NCI-H1436 (cell line): ENCODE measurements at places on chromosomes 1 and 21.

- DNase-seq: no peak
Measured at GRCh38 chr1:226054519-226055327, 7.8 kb upstream of the H3-3A start.

DNA sequence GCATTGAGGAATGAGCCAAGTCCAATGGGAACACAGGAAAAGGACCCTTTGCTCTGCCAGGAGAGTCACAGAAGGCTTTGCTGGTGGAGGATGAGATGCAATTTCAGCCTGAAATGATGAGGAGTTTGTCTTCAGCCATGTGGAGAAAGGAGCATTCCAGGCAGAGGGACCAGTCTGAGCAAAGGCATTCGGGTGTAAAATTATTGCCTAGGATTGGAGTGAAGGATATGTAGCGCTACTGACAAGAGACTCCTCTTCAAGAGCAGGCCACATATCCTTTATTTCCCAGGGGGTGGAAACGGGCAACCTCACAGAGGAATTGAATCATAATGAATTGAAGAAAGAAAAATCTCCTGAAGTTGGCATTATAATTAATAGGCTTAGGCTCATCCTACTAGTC is 1.1 kb upstream of the CSF1 start:
- DNase-seq: no peak

GRCh38 chr1:9388335-9389180 is 95.9 kb downstream of the SPSB1 start:
- DNase-seq: no peak

- DNase-seq: no peak
Measured at GRCh38 chr1:77543822-77544448, 138.5 kb downstream of the ZZZ3 start.

DNA sequence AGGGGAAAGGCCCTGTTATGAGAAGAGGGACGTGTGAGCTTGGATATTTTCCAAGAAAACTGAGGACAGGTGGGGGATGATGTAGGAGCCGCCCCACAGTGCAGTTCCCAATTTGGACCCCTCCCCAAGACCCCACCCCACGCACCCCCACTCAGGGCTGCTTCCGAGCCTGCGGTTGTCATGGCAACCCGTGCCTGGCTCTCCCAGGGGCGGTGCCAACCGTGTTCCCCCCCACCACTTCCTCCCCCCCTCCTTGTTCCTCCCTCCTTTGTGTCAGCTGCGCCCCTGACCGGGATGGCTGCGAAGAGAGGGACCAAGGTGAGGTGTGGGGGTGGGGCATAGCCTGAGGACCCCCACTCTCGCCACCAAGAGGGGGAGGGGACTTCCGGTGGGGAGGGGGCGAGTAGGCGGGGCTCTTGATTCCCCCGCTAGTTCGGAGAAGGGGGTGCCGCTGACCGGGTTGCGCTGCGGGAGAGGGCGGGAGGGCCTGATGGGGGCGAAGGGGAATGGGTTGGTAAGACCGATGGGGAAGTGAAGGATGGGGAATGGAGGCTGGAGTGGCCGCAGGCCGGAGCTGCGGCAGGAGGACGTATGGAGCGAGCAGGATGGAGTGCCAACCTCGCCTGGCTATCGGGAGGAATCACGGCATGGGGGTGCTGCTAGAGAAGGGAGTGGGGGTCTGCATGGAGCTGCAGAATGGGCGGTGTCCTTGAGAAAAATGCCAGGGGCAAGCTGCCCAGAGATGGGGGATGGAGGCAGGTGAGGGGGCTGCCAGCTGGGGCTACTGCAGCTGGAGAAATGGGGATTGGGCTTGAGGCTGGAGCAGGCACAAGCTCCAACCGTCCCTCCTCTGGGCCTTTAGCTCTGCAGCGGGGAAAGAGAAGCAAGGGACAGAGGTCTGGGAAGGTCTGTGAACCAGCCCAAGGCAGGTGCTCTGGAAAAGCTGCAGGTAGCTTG is 953 bp downstream of the TRIM46 start:
- DNase-seq: peak; percentile 76

DNA sequence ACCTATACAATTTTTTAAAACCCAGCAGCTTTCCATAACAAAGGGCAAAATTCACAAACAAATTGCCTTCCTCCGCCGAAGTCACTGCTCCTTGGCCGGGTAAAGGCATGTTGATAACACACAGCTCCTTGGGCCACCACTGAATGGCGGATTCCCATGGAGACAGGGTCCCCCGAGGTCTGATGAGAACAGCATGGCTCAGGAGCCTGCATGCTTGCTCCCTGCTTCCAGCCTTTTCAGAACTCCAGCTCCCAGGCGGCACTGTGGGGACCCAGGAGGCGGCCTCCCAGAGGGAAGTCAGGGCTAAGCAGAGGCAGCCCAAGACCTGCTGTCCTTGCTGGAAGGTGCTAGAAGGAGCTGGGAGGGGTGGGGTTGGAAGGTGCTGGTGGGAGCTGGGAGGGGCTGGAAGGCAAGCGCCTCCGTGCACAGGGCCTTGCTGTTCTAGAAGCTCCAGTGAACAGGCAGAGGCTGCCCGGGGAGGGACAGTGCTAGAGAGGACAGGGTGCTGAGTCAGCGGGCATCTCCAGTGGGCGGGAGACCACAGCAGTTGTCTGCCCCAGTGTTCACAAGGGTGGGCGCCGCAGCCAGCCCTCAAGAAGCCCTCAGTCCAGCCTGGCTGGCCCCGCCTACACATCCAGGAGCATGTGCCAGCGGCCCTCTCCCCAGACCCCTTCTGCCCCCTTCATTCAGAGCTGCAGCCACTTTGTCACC is 35.1 kb downstream of the PRDM16 start:
- no peak for DNase-seq

DNA sequence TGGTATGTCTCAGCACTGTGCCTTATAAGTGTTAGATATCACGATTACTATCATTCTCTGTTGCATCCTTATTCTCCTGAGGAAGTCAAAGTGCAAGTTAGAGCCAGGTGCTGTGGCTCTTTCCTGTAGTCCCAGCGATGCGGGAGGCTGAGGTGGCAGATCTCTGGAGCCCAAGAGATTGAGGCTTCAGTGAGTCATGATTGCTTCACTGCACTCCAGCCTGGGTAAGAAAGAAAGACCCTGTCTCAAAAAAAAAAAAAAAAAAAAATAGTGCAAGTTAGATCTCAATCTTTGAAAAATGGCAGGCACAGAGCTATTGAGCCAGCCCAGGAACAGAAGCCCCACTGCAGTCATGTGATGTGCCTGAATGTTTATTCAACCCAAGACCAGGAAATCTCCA is 147.8 kb upstream of the POGK start:
- no peak for DNase-seq

GRCh38 chr1:27144920-27145661 is 9.8 kb downstream of the SLC9A1 start:
- no peak for DNase-seq

- no peak for DNase-seq
Measured at GRCh38 chr1:211527006-211527405, 35.0 kb upstream of the RD3 start.

DNA sequence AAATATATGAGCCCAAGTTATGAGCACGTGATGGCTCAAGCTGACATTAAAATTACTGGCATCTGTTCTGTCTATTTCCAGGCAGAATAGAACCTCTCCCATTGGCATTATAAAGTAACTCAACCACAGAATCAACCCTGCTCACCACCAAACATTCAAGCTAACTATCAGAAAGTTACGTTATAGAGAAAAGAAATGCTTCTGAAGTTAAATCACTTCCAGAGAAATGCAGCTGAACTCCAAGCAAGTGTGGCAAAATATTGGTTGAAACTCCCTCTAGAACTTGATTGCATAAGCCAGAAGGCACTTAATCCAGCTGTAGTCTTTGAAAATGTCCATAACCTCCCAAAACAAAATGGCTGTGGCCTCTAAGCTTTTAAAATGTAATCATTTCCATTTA is 36.2 kb upstream of the UBE2U start:
- DNase-seq: no peak

GRCh38 chr1:190226006-190226405 is 251.7 kb downstream of the BRINP3 start:
- no peak for DNase-seq

DNA sequence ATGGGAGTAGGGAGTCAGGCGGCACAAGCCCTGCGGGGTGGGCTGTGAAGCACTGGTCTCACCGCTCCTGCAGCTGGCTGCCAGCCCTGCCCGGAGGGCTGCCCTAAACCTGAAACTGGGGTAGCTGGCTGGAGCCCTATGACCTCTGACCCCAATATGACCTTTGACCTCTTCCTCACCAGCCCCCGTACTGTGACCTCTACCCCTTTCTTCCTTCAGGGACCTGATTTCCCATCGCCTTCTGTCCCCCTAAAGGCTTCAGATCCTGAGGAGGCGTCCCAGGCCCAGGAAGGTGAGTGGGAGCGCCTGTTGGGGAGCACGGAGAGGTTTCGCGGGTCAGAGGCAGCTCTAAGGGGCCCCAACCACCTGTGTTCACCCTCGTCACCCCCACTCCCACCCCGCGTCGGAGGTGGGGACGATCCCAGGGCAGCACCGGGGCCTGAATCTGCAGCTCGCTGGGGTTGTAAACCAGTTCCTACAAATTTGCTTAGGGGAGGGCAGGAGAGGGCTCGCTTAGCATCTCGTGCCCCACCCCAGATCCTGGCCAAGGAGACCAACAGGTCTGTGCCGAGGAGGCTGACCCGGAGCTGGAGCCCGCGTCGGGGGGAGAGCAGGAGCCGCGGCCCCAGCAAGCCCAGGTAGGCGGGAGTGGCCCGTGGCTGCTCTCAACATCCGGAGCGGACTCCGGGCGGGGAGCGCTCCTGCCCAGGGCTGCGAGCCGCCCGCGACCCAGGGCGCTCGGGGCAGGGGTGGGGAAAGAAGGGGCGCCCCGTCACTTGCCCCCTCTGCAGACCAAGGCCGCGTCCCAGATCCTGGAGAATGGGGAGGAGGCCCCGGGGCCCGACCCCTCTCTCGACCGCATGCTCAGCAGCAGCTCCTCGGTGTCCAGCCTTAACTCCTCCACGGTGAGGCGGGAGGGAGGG is 7.3 kb downstream of the SYTL1 start:
- peak; percentile 61 for DNase-seq

DNA sequence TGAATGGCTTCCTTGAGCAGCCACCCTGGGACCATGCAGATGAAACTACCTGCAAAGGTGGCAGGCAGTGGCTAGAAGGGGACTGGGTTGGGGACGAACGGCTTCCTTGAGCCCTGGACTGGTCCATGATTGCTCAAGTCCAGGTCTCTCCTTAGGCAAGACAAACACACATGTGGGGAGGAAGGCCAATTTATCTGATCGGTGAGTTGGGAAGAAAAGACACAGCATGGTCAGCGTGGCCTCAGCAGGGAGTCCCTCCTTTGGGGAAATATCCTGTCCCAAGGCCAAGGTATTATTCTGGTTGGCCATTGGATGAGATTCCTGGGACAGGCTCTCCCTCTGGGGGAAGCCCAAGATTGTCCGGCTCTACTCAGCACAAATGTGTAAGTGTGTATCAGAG is 116.3 kb upstream of the ERG start:
- no peak for DNase-seq

- DNase-seq: no peak
Measured at GRCh38 chr1:197127246-197127912, 19.1 kb downstream of the ASPM start.

- DNase-seq: no peak
Measured at GRCh38 chr1:30464187-30464617, 259.2 kb downstream of the MATN1 start.

DNA sequence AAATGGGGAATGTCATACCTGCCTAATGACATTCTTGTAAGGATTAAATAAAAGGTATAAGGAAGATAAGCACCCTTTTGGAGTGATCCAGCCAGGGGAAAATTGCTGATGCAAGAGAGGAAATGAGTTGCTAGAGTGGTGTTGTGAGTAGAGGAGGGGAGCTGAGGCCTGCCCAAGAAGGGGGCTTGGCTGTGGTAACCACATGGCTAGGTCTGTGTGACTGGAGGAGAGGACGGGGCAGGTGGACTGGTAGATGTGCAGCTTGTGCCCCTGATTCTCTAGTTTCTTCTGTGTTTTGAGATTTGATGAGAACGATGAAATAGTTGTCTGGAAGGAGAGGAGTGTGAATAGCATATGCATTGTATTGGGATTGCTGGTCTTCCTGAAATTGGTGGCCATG is 6.6 kb downstream of the TXLNA start:
- no peak for DNase-seq

- DNase-seq: no peak
Measured at GRCh38 chr1:159916242-159917051, 8.9 kb downstream of the TAGLN2 start.

DNA sequence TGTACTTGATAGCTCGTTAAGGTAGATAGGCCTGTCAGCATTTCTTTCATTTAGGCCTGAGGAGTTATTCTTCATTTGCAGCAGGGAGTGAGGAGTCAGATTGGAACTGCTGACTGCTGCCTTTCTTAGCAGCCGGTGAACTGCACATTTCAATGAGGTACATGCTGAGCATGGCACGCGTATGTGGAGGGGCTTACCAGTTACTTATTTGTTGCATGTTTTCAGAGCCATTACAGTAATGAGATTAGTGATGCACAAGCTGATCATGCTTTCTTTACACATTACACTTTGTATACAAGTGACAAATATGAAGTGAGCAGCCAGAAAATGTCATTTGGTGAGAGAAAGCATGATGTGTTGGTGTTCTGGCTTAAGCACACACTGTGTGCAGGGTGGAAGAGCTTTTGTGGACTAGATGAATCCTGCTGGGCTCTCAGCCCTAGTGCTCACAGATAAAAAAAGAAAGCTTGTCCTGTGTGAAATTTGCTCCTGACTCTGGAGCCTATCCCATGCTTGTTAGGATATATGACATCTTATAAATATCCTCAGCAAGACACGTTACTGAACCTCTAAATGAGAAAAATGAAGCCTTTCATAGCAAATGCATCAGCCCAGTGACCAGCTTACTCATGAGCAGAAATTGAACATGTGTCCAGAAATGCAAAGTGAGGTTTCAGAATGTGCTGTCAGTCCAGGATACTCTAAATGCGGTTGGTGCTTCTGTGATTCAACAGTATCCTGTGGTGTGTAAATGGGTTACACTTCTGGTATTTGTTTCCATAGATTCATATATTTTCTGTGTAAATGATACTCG is 574.7 kb upstream of the ADGRL2 start:
- DNase-seq: no peak

DNA sequence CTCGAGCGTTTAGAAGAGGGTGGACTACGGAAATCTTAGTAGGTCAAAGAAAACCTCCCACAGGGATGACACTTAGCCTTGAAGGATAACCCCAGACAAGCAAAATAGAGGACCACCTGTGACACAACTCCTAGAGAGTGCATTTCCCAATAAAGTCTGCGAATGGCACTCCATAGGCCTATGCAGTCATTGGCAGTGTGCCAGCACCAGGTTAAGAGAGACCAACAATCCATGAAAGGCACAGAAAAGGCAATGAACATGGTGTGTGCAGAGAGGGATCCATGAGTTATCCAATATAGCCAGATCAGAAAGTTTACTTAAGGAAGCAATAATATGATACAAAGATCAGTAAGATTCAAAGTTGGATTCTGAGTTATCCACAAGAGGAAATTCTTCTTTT is 45.2 kb upstream of the FMO2 start:
- DNase-seq: peak; percentile 12

- no peak for DNase-seq
Measured at GRCh38 chr1:56403321-56403720, 176.0 kb downstream of the PLPP3 start.

GRCh38 chr1:198203434-198203833 is 46.6 kb downstream of the NEK7 start:
- no peak for DNase-seq

GRCh38 chr21:20519076-20519475 is 479.1 kb upstream of the NCAM2 start:
- no peak for DNase-seq

GRCh38 chr1:83928396-83928795 is 70.5 kb downstream of the TTLL7 start:
- no peak for DNase-seq

GRCh38 chr1:99177465-99177864 is 86.8 kb upstream of the PLPPR4 start:
- DNase-seq: no peak
